Activated CD4-positive, alpha-beta T cell treated with anti-CD3 and anti-CD28 coated beads for 4 hours (primary cell): ENCODE measurements at places on chromosomes 12 and 14.

DNA sequence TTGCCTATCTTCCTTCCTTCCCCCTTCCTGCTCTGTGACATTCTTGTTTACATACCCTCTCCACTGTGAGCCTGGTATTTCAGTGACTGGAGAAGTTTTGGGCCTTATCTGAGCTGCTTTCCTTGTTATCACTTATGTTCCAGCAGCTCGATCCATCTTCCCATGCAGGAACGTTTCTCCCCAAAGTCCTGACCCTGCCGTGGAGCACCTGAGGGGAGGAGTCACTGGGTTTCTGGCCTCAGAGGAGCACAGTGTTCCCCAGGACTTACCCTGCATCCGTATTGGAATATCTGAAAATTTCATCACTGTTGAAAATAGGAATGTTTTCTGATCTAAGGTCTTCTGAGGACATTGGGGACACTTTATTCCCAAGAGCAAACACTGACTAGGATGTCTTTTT, 141.8 kb downstream of the CACNA1C start:
- DNase-seq, result no peak

DNA sequence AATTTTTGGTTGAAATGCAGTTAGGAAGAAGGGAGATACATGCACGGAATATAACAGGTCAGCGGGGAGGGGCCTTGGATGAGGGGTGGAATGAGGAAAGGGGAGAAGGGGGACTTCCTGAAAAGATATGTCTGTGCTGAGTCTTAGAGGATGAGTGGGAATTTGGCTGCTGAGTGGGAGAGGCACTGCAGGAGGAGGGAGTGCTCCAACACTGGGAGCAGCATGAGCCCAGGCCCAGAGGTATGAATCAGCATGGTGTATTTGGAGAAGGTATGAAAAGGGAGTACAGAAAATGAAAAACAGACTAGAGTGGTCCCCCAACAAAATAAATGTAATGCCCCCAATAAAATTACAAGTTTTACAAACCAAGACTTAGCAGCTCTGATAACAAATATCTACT, 394.4 kb downstream of the IPO8 start:
- DNase-seq, result no peak

- no peak for DNase-seq
Measured at GRCh38 chr12:182381-182892, 31.5 kb downstream of the SLC6A12 start.

DNA sequence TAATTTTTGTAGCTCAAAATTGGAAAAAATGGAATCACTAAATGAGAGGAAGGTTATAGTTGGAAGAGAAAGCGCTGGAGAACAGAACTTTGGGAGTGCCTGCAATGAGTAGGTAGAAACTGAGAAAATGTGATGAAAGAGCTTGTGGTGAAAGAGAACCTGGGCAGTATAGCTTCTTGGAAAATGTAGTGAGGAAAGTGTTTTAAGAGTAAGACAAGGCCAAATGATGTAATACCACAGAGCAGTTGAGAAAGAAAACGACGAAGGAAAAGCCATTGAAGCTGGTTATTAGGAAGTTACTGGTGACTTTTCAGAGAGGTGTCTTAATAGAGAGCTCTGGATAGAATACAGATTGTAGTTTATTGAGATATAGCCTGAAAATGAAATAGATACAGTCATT, 255.3 kb downstream of the AEBP2 start:
- no peak for DNase-seq

DNA sequence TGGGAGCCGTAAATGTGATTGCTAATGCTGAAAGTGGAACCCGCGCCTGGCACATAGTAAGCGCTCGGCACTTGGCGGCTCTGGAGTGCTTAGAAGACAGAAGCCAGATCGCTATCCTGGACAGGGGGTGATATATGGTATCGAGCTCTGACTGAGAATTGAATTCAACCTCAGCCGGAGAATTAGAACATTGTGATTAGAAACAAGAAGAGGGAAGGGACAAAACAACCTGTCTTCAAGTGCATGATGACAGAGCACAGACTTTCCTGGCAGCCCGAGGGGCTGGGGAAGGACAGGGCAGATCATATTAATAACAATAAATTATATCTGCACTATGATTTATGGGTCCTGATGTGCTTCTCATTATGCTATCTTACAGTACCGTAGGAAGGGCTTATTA, 66.9 kb upstream of the TBX3 start:
- no peak for DNase-seq

DNA sequence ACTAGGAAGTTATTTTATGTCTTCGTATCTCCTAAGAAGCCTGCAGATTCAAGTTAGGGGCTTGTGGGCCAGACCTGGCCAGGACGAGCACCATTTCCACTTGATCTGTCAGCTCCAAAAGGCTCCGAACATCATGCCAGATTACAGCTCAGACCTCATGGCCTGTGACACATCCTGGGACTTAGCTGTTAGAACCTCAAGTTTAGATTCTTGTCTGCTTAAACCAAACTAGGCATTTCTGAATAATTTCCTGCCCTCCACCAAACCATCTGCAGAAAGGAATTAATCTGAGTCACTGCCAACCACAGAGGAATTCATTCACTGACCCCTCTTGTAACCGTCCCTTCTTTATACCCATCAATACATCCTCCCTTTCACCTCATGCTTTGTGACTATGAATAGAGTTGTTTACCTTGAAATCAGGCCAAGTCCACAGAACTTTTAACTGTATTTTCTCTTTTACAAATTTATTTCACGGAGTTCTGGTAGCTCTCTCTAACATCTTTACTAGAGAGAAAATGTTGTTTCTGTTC, 120.3 kb downstream of the FBXL14 start:
- no peak for DNase-seq

DNA sequence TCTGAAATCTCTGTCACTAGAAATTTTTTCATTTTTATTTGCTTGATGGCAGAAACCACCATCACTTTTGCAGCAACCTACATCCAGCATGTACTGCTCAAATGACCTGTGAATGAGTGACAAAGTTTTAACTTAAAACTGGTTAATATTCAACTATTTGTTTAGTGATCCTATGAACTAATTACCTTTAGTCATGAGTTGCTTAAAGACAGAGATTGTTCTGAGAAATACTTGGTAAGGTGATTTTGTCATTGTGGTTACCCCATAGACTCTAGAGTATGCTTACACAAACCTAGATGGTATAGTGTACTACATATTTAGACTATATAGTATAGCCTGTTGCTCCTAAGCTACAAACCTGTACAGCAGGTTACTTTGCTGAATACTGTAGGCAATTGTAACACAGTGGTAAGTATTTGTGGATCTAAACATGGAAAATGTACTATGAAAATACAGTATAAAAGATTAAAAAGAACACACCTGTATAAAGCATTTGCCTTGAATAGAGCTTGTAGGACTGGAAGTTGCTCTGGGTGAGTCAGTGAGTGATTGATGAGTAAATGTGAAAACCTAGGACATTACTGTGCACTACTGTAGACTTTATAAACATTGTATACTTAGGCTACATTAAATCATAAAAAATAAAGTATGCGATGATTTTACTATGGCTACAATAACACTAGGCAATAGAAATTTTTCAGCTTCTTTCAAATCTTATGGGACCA, 256.6 kb upstream of the PPFIA2 start:
- no peak for DNase-seq

GRCh38 chr12:32921397-32921796, 24.8 kb upstream of the PKP2 start:
- no peak for DNase-seq

DNA sequence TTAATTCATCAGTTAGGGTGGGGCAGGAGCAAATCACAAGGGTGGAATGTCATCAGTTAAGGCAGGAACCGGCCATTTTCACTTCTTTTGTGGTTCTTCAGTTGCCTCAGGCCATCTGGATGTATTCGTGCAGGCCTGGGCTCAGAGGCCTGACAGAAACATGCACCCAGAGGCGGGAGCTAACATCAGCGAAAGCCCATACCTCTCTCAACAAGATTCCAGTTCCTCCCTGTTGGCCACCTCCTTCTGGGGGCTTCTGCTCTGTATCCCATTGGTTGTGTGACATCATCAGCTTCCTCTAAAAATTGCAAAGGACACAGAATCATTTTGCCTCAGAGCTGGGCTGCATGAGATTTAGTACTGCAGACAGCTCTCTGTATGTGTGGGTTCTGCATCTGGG, 134.3 kb downstream of the ZNF664 start:
- no peak for DNase-seq

DNA sequence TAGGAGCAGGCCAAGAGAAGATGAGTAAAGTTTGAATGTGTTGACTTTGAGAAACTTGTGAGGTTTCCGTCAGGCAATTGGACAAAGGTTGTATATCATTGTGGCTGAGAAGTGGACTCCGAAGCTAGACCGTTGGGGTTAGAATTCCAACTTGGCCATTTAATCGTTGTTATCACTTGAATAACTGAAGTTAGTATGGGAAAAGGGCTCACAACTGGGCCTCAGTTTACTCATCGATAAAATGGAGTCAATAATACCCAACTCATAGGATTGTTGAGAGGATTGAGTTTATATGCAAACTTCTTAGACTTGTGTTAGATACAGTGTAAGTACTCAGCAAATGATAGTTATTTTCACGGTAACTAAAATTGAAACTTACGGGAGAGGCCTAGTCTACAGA, 846 bp downstream of the SLIRP start:
- DNase-seq, result no peak

GRCh38 chr12:13268581-13268980, 72.1 kb downstream of the EMP1 start:
- no peak for DNase-seq

- DNase-seq, result no peak
Measured at GRCh38 chr12:56590237-56590830, 39.8 kb downstream of the BAZ2A start.

DNA sequence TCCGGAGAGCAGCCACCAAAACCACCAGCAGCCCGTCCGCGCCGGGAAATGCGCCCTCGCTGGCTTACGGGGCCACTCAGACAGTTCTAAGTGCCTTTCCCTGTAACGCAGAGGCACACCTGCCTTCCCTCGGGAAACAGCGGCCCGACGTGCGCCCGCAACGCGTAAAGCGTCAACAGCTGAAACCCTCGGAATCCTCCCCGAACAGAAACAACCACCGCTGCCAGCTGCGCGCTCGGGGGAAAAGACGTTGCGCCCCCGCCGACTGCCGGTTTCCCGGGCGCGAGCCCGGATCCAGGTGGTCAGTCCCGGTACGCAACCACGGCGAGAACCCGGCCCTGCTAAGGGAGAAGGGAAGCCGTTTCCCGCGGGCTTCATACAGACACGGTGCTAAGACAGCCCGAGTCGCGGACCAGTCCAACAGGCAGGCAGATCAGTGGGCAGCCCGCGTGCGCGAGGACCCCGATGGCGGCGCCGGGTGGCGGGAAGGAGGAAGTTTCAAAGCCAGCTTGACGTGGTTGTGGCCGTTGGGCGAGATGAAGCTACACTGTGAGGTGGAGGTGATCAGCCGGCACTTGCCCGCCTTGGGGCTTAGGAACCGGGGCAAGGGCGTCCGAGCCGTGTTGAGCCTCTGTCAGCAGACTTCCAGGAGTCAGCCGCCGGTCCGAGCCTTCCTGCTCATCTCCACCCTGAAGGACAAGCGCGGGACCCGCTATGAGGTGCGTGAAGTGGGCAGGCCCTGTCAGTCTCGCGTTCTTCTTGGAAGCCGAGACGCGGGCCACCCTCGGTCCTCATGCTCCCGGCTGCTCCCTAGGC, at the start of gene LRR1:
Gene LRR1, plus strand, starts transcription at position 456 of the 816 bp plus-strand sequence. Its CDS starts 81 bp downstream, at position 537.
- peak; percentile 82 for DNase-seq

GRCh38 chr12:9372202-9372601, 164.0 kb upstream of the PZP start:
- no peak for DNase-seq

- DNase-seq, result no peak
Measured at GRCh38 chr14:89469210-89470198, 52.5 kb upstream of the FOXN3 start.

GRCh38 chr14:33686856-33687255, 264.0 kb downstream of the EGLN3 start:
- no peak for DNase-seq

DNA sequence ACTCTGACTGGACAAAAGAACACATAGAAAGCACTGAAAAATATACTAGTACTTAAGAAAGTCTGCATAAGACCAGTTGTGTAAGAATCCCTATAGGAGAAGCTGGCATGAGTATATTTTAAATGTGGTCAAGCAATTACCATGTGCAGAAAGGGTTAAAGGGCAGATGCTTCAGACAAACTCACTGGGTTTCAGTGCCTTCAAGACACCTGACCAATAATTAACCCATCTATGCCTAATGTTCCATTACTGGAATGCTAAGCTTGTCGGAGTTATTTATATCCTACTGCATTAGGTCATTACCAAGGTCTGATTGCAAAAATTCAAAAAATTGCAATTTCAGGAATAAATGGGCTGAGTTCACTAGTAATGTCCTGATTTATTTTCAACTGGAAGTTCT, 41.3 kb downstream of the HNRNPC start:
- no peak for DNase-seq

DNA sequence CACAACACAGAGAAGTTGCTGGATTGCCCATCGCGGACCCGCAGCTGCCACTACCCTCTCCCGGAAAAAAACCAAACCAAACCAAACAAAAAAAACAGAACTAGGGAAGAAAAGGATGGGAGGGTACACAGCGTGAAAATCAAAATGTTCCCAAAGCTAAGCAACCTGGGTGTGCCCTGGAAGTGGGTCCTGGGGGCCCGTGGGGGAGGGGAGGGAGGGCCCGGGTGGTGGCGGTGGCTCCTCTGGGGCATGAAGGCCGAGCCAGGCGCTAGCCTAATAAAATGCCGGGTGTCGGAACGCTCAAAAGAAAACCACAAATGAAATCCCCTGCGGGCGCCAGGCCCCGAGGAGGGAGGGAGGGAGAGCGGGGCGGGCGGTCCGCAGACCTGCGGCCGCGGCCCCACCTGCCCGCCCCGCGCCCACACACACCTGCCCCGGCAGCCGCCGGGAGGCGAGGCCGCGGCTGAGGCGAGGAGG, 787 bp downstream of the HECTD4 start:
- peak; percentile 22 for DNase-seq

- no peak for DNase-seq
Measured at GRCh38 chr14:101972126-101972866, 7.9 kb downstream of the DYNC1H1 start.

DNA sequence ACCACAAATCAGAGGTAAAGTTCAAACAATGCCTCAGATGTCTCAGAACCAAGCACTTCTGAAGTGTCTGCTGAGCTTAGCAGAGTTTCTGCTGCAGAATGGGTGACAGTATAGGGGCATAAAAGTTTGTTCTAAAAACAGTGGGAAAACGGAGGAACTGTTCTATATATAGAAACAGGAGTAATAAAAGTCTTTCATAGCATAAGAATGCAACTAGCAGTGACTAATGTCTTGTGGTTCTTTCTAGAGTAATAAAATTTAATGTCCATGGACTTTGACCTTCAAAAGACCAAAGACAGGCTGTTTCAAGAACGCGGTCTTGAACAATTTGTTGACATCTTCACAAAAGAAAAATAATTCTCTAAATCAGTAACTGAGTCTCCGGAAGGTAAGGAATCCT, 107.5 kb upstream of the FAR2 start:
- DNase-seq, result no peak

GRCh38 chr14:71384007-71384845, 477.0 kb downstream of the PCNX1 start:
- DNase-seq, result no peak

DNA sequence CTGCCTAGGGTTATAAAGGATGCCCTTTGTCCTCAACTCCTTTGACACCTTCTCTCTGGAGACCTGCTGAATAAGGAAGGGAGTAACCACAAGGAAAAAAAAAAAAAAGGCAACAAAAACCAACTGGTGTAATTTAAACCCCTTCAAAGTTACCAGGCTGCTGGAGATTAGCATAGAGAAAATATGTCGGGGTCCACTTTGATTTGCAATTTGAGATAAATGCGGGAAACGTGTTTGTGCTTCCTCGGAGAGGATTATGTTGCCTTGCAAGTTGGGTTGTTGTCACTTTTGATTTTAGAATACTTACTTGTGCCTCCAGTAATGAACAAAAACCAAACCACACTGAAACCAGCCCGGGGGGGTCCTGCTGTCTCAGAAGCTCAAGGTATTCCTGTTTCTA, 200.2 kb upstream of the MYL2 start:
- no peak for DNase-seq
